ENCODE measurements at places on chromosomes 11 and 22.

DNA sequence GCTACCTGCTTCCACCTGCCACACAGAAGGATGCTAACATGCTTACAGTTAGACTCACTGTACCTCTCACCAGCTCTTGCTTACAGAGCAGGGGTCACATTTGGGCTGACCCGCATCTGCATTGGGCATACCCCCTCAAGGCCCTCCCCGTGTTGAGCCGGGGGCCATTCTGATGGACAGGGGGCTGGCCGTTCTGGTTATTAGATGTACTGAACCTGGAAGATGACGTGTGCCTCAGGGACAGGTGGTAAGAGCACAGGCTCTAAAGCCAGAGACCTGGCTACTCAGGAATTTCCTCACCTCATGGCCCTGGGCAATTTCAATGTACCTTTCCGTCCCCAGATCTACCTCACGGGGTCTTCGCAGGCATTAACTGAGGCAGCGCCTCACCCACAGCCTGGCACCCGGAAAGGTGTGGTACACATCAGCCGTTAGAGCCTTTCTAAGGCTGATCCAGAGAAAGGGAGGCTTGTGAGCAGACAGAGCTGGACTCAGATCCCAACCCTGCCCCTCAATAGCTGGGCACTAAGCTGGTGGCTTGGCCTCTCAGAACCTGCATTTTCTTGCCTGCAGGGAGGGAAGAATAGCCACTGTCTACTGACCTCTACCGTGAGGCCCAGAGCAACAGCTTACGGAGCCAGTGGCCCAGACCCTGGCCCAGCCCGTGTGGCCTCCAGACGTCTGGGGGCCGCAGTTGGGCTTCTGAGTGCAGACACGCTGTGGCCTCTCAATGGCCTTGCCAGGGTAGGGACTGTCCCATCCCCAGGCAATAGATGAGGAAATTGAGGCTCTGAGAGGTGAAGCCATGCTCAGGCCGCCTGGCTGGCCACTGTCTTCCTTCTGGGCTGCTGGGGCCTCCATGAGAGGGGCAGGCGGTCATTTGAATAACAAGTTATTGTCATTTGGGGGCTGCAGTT lies 100.6 kb downstream of the MORC2 start:
- DNase-seq, result no peak

DNA sequence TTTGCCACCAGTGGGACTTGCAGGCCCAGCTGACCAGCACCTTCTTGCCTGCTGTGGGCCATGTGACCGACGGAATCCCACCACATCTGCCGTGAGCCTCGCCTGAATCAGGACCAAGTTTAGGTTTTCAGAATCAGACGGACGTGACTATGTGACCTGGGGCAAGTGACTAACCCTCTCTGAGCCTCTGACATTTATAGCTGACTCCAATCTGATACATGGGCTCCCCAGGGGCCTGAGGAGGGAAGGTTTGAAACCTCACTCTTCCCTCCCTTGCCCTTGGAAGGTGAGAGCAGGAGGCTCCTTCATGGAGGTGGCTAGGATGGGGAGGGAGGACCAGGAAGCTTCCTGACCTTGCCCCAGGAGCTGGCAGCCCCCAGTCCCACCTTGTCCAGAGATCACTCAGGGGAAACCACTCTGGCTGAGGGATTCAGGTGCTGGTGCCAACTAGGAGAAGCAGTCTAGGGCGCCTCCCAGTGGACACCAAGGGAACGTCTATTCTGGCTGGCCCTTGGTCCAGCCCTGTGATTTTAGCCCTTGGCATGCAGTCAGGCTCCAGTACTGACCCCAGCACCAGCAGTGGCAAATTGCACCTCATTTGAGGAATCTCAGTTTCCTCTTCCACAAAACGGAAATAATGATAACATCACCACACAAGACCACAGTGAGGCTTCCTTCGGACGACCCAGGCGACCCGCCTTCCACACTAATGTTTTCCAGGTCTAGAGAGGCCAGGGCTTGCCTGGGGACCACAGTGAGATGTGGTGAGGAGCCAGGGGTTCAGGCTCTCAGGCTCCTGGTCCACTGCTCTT lies 47.2 kb upstream of the SYT7 start:
- no peak for DNase-seq

DNA sequence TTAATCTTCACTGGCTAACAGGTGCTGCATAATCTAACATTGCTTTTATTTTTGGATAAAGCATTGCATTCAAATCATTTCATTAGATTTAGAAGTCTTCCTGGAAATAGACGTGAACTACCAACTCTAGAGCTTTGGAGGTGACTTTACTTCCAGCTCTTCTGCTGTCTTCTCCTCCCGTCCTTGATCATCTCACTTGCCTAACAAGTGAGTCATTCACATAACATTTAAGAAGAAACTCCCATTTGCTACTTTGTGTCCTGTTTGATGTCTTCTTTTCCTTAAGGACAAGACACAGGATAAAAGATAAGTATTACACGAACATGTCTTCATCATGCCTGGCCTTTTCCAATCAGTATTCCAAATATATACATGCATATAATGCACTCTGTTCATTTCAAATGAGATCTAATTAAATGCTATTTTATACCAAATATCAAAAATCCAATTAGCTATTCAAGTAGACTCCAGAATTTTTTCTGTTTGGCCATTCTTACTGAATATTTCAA lies 88.3 kb downstream of the BDNF start:
- no peak for DNase-seq

DNA sequence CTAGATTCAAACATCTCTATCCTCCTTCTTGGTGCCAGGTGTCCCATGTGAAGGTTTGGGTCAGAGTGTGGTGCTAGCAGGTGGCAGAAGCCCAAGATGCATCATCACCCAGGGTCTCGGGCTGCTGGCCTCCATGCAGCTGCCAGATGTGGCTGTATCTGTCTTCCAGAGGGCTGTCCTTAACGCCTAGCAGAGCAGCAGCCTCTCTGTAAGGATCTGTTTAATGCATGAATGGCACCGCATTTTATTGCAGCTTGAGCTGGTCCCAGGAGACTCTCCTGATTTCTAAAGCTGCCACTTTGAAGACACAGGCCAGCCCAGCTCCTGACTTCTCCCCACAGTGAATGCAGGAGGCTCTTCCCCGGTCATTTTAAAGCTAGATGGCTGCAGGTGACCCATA lies 26.3 kb downstream of the SLC1A2 start:
- no peak for DNase-seq

GRCh38 chr22:30305906-30306626 lies 16.8 kb upstream of the CASTOR1 start:
- DNase-seq, result no peak

GRCh38 chr22:48144318-48144717 lies 1381.9 kb downstream of the TBC1D22A start:
- DNase-seq, result no peak

DNA sequence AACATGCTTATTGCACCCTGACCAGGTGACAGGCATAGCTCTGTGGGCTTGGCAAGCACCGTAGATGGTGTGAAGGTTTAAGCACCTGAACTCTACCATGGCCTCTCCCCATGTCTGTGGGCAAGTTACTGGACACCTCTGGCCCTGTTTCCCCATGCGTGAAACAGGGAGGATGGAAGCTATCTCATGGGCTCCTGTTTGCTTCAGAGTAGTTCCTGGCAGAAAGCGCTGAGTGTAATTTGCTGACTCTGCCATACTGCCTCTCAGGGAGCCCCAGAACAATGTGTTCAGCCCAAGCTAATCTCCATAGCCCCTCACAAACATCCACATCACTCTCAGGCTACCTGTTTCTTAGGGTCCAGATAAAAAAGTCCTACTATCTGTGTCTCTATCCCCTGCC lies 2.4 kb downstream of the CBX6 start:
- no peak for DNase-seq

DNA sequence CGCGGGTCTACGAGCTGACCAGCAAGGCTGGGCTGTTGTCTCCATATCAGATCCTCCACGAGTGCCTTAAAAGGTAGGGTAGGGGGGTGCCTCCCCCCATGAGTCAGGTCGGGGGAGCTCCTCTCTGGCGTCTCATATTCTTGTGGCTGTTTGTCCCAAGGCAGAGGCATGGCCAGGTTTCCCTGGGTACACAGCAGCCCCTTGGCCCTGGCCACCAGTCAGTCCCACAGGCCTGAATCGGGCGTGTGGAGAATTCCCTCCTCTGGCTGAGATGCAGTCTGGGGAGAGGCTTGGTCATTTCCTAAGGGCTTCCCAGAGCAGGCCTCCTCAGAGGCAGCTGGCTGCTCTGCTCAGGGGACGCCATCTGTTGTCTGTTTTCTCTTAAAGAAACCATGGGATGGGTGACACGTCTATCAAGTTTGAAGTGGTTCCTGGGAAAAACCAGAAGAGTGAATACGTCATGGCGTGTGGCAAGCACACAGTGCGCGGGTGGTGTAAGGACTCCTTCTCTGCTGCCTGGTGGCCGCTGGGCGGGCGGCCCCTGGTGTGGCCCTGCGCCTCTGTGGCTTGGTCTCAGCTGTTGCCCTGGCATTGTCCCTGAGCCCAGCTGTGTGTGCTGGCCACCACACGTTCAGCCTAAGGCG lies 9.6 kb upstream of the RANBP1 start:
- DNase-seq, result no peak

- DNase-seq, result no peak
Observed at GRCh38 chr11:81444297-81444696, 1289.4 kb downstream of the FAM181B start.

GRCh38 chr11:110797453-110797852 lies 85.2 kb upstream of the ARHGAP20 start:
- DNase-seq, result no peak

GRCh38 chr11:69468911-69469885 lies 12.3 kb upstream of the LINC01488 start:
- no peak for DNase-seq

DNA sequence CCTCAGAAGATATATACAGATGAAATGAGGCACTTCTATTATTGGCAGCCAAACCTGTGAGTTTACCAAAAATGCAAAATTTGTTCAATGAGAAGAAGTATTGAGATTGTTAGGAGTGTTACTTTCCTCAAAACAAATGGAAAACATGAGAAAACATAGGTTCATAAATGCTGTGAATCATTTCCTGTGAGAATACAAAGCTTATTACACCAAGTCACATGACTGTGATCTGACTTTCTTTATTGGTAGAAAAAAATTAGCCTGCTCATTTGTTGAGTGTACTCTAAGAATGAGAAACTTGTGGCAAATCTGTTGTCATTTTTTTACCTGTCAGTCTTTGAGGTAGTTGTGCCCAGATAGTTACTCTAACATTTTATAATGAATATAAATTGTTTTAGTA lies 215.1 kb downstream of the TMEM135 start:
- DNase-seq, result no peak

- no peak for DNase-seq
Observed at GRCh38 chr22:21702700-21703683, 32.6 kb downstream of the YPEL1 start.

GRCh38 chr11:10441652-10442503 lies 13.2 kb upstream of the AMPD3 start:
- no peak for DNase-seq
